Cardiac atrium fibroblast (primary cell): ENCODE measurements at places on chromosomes 2 and 18. TPM values are rescaled to one million over a fixed set of nuclear protein-coding genes. Genes with fewer than 3 reads are reported as not detected.

The CHRND gene
- not detected in 2 replicates for total RNA-seq

The TAF1B gene
- 9.7 and 13.9 TPM in 2 replicates for total RNA-seq

The UPP2 gene
- total RNA-seq, result not detected in 2 replicates

The ATF2 gene
- total RNA-seq, result 23.5 and 27.4 TPM in 2 replicates

The CYP20A1 gene
- 22.4 and 22.7 TPM in 2 replicates for total RNA-seq

The ANO7 gene
- 1.6 and 2.0 TPM in 2 replicates for total RNA-seq

The TMEM247 gene
- total RNA-seq, result not detected in 2 replicates

The SPEG gene
- total RNA-seq, result 5.2 and 6.8 TPM in 2 replicates

The NEURL3 gene
- not detected in 2 replicates for total RNA-seq

The PROKR1 gene
- total RNA-seq, result not detected in 2 replicates

The CAPN14 gene
- 1.1 TPM in 1 of 2 replicates, not detected in the other for total RNA-seq

The HNMT gene
- total RNA-seq, result 19.8 and 34.7 TPM in 2 replicates

The CNTNAP5 gene
- total RNA-seq, result not detected in 2 replicates

The SPATA3 gene
- not detected in 2 replicates for total RNA-seq

The BCS1L gene
- total RNA-seq, result 19.8 and 27.3 TPM in 2 replicates

The C2orf76 gene
- 10.9 and 27.4 TPM in 2 replicates for total RNA-seq

The L3MBTL4 gene
- not detected in 2 replicates for total RNA-seq

The ERBB4 gene
- not detected in 2 replicates for total RNA-seq

The RPS27A gene
- total RNA-seq, result 1,586 and 1,702 TPM in 2 replicates

The CFAP65 gene
- total RNA-seq, result not detected in 2 replicates

The MARCHF7 gene
- total RNA-seq, result 64.1 and 67.6 TPM in 2 replicates

The REG3G gene
- not detected in 2 replicates for total RNA-seq

The DYNC2LI1 gene
- 8.7 and 13.5 TPM in 2 replicates for total RNA-seq

The B3GNT7 gene
- not detected in 2 replicates for total RNA-seq

The KIF1A gene
- total RNA-seq, result not detected in 2 replicates

The CPSF3 gene
- 24.6 and 24.9 TPM in 2 replicates for total RNA-seq

The GPR55 gene
- total RNA-seq, result not detected in 2 replicates

The SRD5A2 gene
- not detected in 2 replicates for total RNA-seq

The KCNG2 gene
- total RNA-seq, result 2.3 and 9.7 TPM in 2 replicates

The ALPI gene
- not detected in 2 replicates for total RNA-seq

The EML6 gene
- total RNA-seq, result under 0.01 TPM in 2 replicates

The NMUR1 gene
- not detected in 2 replicates for total RNA-seq

The BCL11A gene
- not detected in 2 replicates for total RNA-seq

The HAAO gene
- not detected in 2 replicates for total RNA-seq

The PJVK gene
- 0.65 and 6.5 TPM in 2 replicates for total RNA-seq

The TTC39C gene
- 8.8 and 11.0 TPM in 2 replicates for total RNA-seq

The CDH19 gene
- total RNA-seq, result 8.1 and 14.4 TPM in 2 replicates

The CHAC2 gene
- 2.5 and 5.3 TPM in 2 replicates for total RNA-seq

The TMEM200C gene
- not detected in 2 replicates for total RNA-seq

The ELP2 gene
- total RNA-seq, result 35.2 and 41.7 TPM in 2 replicates

The ACADL gene
- not detected in 2 replicates for total RNA-seq

The GYPC gene
- total RNA-seq, result 73.3 and 110 TPM in 2 replicates

The RBM44 gene
- 0.18 TPM in 1 of 2 replicates, not detected in the other for total RNA-seq

The ABCB11 gene
- under 0.01 and 0.65 TPM in 2 replicates for total RNA-seq

The PDCD1 gene
- not detected in 2 replicates for total RNA-seq

The ALPG gene
- total RNA-seq, result not detected in 2 replicates

The IL36A gene
- not detected in 2 replicates for total RNA-seq
